Activated naive CD4-positive, alpha-beta T cell treated with Interleukin-2 at 50 U/mL for 16 hours (primary cell): ENCODE measurements at places on chromosomes 1 and 21.

DNA sequence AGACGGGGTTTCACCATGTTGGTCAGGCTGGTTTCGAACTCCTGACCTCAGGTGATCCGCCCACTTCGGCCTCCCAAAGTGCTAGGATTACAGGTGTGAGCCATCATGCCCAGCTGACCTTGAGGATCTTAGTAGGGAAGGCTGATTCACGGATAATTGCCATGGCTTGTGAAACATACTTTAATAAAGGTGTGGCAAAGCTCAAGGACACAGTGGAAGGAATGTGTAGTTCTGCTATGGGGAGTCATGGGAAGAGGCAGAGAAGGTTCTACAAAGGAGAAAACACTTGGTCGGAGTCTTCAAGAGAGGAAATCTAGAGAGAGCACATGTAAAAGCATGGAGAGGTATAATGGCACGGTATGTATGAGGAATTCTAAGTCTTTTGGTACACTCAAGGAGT, 12.7 kb upstream of the PTCH2 start:
- no peak for DNase-seq

DNA sequence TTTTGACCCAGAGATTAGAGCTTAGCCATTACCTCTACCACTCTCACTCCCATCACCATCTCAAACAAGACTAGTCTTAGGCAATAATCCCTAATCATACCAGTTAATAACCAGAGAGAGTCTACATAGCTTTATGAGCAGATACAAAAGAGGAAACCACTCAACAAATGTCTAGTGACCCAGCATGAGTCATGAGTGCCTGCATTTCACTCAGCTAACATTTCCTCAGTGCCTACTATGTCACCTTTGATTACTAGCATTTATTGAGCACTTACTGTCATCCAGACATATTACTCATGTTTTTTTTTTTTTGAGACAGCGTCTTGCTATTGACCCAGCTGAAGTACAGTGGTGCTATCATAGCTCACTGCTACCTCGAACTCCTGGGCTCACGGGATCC, 35.9 kb upstream of the GALNT2 start:
- DNase-seq = no peak

DNA sequence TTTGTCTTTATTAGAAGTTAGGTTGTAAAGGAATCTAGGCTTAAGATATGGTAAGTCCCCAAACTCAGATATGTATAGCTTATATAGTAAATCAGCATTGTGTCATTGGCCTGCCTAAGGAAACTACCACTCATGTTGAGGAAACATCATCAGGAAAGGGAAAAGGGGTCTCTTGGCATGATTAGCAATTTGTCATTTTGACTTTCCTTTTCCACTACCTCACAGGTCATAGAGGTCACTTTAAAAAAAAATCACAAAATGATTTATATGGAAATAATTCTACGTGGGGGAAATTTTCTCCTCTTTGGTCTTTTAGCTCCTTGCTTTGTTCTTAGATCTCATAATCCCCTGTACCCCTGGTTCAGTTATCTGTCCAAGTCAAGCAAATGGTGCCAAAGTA, 213.5 kb downstream of the RPS6KC1 start:
- DNase-seq = no peak

- DNase-seq = no peak
These were observed 11.9 kb upstream of the CPLANE2 start for GRCh38 chr1:16248603-16249516.

DNA sequence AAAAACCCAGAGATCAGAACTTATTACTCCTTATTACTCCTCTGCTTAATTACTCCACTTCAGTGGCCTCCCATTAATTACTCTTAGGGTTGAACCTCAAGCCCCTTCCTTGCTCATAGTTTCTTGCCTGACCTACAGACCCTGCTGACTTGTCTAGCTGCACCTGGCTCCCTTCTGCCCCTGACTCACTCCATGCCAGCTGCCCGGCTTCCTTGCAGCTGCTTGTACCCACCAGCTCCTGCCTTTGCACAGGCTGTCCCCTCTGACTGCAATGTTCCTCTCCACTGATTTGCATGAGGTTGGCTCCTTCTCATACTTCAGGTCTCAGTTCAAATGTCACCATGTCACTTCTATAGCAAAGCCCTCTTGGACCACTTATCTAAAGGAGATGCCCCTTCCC, 1.9 kb upstream of the PTPRU start:
- DNase-seq = no peak
